AG09309 (cell line): ENCODE measurements at places on chromosomes 4 and X.

- DNase-seq: no peak
Observed at GRCh38 chrX:6465756-6466155, 69.2 kb downstream of the VCX3A start.

- no peak for DNase-seq
Observed at GRCh38 chr4:102988429-102989020, 31.0 kb downstream of the SLC9B1 start.

- no peak for DNase-seq
Observed at GRCh38 chr4:105147016-105147552, 408 bp downstream of the TET2 start.

DNA sequence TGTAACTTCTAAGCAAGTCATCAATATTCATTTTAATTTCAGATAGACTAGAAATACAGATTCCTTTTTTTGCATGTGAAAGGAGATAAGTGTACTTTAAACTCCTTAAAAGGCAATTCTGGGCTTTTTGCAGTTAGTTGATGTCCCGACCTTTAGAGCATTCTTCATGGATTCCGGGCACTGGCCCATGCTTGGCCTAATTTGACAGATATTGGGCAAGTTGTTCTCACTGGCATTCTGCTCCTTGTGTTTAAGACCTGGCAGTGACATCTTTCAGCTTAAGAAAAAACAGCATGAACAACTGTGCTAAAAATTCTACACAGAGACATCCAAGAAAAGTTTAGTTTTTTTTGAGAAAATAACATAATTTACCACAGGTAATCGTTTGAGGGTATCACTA lies 1037.2 kb downstream of the PCDH18 start:
- no peak for DNase-seq

DNA sequence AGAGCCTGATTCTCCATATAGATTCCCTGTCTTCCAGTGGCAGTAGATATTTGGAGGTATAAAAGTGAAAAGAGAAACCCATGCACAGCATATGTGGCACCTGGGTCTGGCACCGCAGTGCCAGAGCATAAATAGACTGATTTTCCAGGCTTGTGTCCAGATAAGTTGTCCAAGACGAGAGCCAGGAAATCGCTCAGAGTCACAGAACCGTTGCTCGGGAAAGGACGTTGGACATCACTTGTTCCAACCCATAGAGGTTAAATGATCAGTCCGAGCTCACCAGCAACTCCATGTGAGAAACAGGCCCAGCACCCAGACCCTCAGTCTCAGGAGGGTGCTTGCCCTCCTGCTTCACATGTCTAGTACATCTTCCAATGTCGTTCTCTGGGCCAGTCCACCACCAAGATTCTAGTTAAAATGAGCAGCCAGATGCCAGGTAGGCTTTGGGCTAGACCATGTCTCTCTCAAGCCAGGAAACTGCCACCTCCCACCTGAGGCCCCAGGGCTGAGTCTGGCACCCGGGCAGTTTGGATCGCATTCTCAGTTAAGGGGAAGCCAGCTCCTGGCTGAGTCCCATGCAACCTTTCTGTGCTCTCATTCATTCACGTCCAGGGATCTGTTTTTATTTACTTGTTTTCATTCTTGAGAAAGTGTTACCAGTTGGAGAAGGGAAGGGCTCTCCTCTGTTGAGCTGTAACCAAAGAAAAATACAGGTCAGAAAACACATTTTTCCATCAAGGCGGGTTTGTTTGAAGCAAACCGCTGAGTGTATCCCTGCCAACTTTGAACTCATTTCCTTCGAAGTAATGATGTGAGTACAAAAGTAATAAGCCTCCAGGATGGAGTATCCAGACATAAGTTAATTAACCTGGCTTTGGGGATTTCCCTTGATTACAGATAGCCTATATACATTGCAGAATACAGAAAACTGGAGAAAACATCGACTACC lies 91.7 kb downstream of the PHOX2B start:
- DNase-seq: no peak

DNA sequence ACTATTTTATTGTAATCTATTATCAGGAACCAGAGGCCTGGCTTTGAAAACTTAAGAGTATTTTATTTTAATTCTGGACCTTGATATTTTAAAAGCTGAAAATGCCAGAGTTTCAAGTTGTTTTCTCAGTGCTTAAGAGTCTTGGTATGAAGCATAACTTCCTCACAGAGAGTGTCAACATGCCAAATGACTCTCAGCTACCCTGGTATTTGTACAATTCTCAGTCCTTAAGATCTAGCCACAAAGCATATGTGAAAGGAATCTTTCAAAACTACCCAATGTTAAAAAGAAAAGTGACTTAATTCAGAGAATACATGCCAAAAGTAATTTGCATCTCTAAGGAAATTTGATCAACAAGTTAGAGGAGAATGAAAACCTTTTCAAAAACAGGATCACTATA lies 171.9 kb downstream of the DKK2 start:
- DNase-seq: peak; percentile 44

DNA sequence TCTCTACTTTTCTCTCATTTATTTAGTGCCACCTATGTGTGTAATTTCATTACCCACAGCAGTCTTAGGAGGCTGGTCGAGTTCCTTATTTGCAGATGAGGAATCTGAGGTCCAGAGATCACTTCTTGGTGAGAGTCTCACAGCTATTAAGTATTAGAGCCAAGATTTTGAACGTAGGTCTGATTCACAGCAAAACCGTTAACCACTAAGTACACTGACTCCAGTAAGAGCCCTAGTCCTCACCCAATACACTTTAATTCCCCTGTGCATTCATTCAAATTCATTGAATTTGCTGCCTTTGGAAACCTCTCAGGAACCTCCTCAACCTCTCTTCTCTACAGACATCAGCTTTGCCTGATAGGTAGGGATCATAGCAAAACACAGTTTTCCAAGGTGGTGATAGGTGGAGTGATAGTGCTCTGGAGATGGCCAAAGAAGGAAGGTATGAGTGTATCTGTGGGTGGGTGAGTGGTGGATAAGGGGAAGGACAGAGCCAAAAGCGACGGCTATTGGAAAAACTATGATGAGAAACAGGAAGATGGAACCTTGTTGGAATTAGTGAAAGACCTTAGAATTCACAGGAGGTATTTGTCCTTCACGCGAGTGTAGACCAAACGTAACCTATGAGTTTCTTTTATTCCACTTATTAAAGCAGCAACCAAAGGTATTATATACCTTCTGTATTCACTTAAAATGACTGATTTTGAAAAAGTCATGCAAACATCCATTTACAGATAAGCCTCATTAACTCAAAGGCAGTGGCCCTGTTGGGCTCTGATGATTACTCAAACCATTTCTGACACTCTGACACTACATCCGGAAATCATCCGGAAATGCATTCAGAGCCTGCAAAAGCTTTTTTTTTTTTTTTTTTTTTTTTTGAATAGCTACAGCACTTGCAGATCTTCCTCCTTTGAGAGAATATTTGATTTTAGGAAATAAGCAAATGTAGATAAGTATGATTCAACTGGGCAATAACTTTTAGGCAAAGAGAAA lies 6.3 kb downstream of the FMR1 start:
- no peak for DNase-seq

- DNase-seq: peak; percentile 96
Observed at GRCh38 chr4:122798101-122798500, 28.5 kb upstream of the FGF2 start.

- DNase-seq: no peak
Observed at GRCh38 chr4:114527170-114527569, 71.4 kb upstream of the UGT8 start.

- DNase-seq: no peak
Observed at GRCh38 chrX:16308773-16309172, 141.5 kb downstream of the MAGEB17 start.

DNA sequence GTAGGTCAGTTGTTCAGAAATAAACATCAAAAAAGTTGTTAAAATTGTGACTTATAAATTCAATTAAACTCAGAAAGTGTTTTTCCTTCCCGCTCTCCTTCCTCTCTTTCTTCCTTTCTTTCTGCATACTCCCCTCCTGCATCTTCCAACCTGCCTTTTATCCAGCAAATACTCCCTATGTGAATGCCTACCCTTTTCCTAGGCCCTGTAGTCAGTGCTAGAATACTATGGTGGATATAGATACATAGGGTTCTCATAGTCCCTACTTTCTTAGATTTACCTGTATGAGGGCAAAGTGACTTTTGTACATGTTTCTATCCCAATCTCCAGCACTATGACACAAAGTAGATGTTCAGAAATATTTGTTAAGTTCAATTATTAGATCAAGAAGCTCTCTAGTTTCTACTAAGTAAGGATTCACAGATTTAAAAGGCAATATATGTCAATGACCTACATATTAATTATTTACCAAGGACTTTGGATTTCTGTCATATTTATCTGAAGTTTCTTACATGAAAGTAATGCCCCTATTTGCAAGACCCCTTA lies 732 bp downstream of the SULT1E1 start:
- no peak for DNase-seq

DNA sequence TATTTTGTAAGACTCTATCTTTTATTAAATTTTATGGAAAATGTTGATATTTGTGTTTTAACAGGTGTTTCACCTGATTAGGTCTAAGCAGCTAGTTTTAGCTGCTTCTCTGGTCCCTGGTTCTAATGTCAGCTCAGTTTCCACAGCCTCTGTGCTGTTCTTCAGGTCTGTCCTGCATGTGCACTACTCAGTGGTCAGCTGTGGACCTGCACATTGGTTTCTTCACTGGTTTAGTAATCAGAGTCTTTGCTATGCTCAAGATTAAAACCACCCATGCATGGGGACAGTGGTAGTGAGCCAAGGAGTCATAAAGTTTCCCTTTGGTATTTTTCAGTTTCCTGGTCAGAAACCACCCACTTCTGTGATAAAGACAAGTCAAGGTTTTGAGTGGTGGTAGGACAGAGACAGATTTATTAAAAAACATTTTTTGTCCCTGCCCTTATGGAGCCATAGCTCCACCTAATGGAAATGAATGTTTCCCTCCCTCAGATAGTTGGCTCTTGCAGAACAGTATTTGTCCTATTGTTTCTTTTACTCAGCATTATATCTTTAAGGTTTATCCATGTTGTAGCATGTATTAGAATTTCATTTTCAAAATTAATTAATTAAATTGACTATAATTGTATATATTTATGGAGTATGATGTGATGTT lies 36.8 kb upstream of the VBP1 start:
- no peak for DNase-seq

DNA sequence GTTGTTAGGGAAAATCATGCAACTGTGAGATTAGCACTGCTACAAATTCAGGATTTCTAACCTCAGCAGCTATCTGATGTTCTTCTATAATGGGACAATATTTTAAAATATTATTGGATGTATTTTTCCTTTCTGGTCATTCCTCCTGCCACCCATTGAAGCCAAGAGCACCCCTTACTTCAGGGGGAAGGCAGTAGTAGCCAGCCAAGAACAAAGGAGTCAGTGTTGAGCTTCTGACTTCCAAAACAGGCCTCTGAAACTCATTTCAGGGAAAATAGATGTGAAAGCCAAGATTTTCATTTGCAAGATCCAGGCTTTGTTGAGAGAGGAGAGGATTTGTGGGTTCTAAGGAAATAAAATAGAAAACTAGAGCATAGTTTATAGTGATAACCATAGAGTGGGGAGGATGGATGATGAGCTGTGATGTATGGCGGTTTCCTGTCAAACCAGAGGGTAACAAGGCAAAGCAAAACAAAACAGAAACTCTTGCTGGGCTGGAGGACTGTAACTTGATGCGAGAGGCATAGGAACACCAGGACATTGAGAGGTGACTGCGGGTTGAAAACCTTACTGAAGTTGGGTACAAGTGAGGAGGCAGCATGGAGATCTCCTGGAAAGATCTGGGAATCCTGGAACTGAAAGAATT lies 173.7 kb upstream of the LEF1 start:
- no peak for DNase-seq

- DNase-seq: no peak
Observed at GRCh38 chr4:87042221-87042620, 107.4 kb downstream of the AFF1 start.

GRCh38 chr4:7430368-7430964 lies 4.3 kb downstream of the PSAPL1 start:
- DNase-seq: no peak

DNA sequence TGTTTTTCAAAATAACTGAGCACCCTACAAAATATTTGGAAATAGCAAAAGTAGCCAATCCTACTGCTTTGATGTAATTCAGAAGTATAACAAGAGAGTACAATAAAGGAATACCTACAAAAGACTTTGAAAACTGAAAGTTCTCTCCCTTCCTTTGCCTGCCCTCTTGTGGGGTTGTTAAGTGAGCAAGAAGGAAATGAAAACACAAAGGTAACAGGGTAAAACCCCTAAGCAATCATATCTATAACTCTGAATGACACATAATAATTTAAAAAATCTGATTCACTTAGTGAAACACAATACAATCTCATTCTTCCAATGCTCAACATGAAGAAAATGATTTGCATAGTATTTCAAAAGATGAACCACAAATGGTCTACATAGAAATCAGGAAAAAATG lies 98.2 kb downstream of the FRYL start:
- no peak for DNase-seq

- no peak for DNase-seq
Observed at GRCh38 chr4:40825014-40825838, 75.5 kb downstream of the NSUN7 start.

DNA sequence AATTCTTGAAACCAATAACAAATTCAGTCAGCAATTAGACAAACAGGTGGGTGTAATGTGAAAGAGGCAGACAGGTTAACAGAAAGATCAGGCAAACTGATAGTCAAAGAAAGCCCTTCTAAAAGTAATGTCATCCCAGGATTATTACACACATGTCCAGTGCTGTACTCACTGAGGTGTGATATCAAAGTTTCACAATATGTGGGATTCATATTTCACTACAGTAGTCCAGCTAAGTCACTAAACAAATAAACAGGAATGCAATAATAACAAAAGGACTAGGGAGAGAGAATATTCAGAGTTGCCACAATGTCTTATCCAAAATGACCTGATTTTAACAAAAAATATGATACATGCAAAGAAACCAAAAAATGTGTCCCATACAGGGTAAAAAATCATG lies 787.5 kb downstream of the FSTL5 start:
- DNase-seq: no peak

GRCh38 chr4:124783847-124784246 lies 71.3 kb upstream of the ANKRD50 start:
- no peak for DNase-seq

DNA sequence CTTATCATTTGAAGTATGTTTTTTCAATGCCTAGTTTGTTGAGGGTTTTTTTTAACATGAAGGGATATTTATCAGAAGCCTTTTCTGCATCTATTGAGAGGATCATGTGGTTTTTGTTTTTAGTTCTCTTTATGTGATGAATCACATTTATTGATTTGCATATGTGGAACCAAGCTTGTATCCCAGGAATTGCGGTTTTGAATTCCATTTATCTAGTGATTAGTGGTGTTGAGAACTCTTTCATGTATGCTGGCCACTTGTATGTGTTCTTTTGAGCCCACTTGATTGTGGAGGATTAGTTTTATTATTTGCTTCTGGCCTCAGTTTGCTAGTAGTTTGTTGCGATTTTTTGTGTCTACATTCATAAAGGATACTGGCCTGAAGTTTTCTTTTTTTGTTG lies 85.0 kb upstream of the CNKSR2 start:
- DNase-seq: no peak

GRCh38 chr4:25174674-25175073 lies 14.4 kb upstream of the SEPSECS start:
- DNase-seq: no peak

GRCh38 chr4:85767649-85768048 lies 292.7 kb downstream of the ARHGAP24 start:
- no peak for DNase-seq

- DNase-seq: no peak
Observed at GRCh38 chrX:7133050-7133440, 14.5 kb upstream of the STS start.
